Activated T-cell treated with anti-CD3 and anti-CD28 coated beads, Interleukin-2, amount 50 U/mL, for 4 hours (primary cell): ENCODE measurements at places on chromosomes 1 and 21.

- no peak for DNase-seq
Observed at GRCh38 chr1:55005351-55006140, 6.8 kb downstream of the BSND start.

GRCh38 chr1:156214024-156214748 lies 1.4 kb downstream of the PMF1 start:
- no peak for DNase-seq

- DNase-seq = no peak
Observed at GRCh38 chr1:207241164-207241934, 80.1 kb upstream of the CD55 start.

DNA sequence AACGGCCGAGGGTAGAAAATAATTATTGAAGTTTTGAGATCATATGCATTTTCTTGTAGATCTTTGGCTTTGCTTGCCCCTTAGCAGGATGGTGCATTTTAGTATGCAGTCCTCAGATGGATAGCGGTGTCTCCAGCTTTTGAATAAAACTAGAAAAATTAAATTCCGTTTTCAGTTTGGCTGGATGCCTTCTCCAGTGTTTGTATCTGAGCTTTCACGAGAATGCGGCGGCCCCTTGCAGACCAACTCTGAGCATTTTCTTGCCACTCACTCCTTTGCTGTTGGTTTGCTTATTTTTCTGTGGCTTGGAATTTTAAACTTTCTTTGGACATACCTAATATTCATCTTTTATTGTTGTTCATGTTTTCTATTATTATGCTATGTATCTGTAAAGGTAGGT lies 192.6 kb downstream of the NFIA start:
- DNase-seq = no peak

GRCh38 chr1:237141502-237141901 lies 99.5 kb downstream of the RYR2 start:
- DNase-seq = no peak

GRCh38 chr1:67647036-67647798 lies 37.8 kb upstream of the GADD45A start:
- no peak for DNase-seq

- no peak for DNase-seq
Observed at GRCh38 chr21:28489162-28489561, 503.5 kb downstream of the LTN1 start.

- no peak for DNase-seq
Observed at GRCh38 chr21:45011911-45012661, 62.3 kb upstream of the ADARB1 start.

- DNase-seq = no peak
Observed at GRCh38 chr1:87683196-87683956, 354.7 kb downstream of the LMO4 start.

DNA sequence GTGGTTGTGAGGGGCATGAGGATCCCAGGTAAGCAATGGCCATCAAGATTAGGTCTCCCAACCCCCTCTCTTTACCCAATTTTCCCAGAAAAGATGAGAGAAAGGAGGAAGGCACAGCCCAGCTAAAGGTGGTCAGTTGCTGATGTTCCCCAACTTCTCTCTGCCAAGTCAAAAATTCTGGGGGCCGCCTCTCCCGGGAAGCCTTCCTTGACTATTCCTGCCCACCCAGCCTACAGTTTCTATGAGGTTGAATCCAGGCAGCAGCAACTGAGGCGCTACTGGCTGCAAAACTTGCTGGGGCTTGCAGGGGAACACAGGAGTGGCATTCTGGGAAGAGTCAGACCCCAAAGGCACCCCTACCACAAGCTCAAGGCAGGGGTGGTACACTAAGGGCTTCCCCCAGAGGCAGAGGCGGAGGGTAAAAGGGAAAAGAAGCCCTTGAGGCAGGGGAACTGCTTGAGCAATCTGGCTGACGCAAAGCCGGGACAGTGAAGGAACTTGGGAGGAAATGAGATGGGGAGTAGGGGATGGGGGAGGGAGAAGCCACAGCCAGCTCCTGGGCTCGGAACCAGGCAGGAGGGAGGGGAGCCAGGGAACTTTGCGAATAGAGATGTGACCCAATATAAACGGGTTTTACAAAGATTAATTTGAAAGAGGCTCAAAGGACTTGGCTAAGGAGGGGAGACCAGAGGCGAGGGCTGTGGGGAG lies 31.2 kb downstream of the SDC3 start:
- DNase-seq = no peak

- DNase-seq = no peak
Observed at GRCh38 chr1:47968556-47968888, 28.7 kb downstream of the TRABD2B start.

GRCh38 chr1:201707656-201708055 lies 121.3 kb upstream of the IPO9 start:
- no peak for DNase-seq

- DNase-seq = no peak
Observed at GRCh38 chr21:30579346-30579745, 10.9 kb downstream of the KRTAP22-2 start.

DNA sequence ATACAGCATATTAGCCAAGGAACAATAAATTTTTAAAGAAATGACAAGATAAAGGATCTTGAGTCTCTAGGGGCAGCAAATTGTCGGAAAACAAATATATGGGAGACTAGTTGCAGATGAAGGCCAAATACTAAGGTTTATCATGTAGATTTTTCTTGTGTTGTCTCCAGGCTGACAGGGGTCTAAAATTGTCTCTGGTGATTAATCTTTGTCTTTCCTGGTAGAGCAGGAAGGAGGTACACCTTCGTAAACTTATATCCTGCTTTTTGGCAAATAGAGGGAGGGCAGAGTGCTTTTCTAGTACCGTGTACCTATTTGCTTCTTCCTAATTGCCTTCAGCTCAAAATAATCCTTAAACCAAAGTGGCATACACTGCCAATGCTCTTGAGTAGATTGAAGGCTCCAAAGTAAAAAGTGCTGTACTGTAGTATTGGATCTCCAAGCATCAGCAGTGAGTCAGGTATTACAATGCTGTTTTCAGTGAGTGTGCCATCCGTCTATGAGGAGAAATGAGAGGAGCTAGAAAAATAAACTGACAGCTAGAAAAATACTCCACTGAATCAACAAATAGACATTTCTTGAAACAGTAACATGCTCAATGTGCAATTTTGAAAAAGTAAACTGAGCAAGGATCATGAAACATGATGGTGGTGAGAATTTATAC lies 1.8 kb upstream of the LEPR start:
- DNase-seq = no peak

GRCh38 chr1:20648438-20648837 lies 12.7 kb downstream of the DDOST start:
- DNase-seq = no peak

- no peak for DNase-seq
Observed at GRCh38 chr1:97461782-97462181, 459.1 kb downstream of the DPYD start.

DNA sequence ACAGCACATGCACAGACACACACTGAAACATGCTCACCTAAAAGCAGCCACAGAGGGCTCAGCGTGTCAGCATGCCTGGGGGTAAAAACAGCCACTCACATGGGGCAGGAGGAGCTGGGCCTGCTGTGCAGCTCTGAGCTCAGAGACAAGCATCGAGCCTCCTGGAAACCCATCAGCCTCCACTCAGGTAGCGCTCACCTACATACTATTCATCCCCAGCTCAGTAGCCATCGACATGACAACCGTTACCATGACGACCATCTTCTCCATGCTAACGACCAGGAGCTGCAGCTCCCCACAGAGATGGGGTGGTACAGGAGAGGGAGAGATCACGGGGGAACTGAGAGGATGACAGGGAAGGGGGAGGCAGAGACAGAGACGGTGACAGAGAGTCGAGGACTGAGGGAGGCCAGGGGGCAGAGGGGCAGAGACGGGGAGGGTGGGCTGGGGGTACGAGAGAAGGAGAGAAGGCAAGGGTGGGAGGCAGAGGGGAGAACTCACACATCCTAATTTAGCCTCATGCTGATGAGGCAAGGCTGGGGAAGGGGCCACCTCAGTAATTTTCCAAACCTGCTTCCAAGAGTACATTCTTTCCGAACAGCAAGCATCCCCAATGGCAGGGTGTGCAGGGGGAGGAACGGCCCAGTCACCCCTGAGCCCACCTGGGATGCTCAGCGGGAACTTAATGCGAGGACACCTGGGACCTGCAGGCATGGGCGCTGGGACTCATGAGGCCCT lies 28.4 kb downstream of the SDC3 start:
- no peak for DNase-seq
